ENCODE measurements at places on chromosomes 2 and 18. TPM values are rescaled to one million over a fixed set of nuclear protein-coding genes. Genes with fewer than 3 reads are reported as not detected.

Gene ICOS
- not detected for total RNA-seq

Gene COL3A1
- total RNA-seq, result 6,874 TPM

Gene HTR2B
- total RNA-seq, result under 0.01 TPM

Gene PPP1CB
- total RNA-seq, result 336 TPM

Gene DSG4
- not detected for total RNA-seq

Gene CPO
- total RNA-seq, result not detected

Gene CAPG
- total RNA-seq, result 738 TPM

Gene ATG4B
- 85.3 TPM for total RNA-seq

Gene NFATC1
- 3.9 TPM for total RNA-seq

Gene COL4A3
- total RNA-seq, result 0.39 TPM

Gene TUBB8B
- not detected for total RNA-seq

Gene PRKAG3
- not detected for total RNA-seq

Gene GPR35
- 0.39 TPM for total RNA-seq

Gene ABHD1
- total RNA-seq, result not detected

Measured in placental epithelial cell (primary cell).